ENCODE measurements at places on chromosomes 2 and 18.

- no peak for DNase-seq
These were observed 45.1 kb downstream of the PROC start for GRCh38 chr2:127463155-127463991.

GRCh38 chr2:78418021-78418420 lies 607.5 kb upstream of the REG3G start:
- no peak for DNase-seq

GRCh38 chr18:64175432-64175831 lies 26.5 kb upstream of the LINC00305 start:
- no peak for DNase-seq

DNA sequence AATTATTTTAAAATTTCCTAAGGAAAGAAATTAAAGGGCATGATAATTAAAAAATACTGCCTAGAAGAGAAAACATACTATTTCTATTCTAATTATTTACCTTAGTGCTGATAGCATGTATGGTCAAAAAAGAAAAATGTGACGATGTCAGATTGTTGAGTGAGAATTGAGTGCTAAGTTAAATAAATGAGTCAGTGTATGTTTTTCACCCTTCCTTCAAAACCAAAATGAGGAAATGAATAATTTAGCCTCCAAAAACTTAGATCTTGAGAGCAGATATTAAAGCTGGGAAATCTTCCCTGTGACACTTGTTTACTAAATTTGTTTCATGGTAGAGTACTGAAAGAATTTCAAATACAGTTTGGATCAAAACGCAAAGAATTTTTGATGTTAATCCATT lies 58.6 kb upstream of the NYAP2 start:
- no peak for DNase-seq

GRCh38 chr2:201118961-201119854 lies 3.2 kb downstream of the CFLAR start:
- DNase-seq, result peak; percentile 58

DNA sequence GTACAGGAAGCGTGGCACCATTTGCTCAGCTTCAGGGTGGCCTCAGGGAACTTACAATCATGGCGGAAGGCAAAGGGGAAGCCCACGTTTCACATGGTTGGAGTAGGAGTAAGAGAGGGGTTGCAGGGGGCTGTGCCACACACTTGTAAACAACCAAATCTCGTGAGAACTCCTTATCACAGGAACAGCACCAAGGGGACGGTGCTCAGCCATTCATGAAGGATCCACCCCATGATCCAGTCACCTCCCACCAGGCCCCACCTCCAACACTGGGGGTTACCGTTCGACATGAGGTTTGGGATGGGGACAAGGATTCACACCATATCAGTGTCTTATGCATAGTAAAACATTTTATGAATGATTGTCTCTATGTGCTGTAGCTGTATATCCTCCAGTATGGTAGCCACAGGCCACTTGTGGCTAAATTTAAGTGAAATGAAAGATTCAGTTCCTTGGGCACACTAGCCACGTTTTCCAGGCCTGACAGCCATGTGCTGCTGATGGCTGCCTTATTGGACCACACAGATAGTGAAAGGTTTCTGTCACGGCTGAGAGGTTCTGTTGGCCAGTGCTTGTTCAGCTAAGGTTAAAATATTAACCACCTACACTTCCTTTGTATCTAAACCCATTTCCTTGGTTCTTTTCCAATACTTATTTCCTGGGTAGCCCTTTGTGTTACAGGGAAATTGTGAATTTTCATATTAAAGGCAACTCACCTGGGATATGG lies 77.3 kb downstream of the AGAP1 start:
- no peak for DNase-seq

DNA sequence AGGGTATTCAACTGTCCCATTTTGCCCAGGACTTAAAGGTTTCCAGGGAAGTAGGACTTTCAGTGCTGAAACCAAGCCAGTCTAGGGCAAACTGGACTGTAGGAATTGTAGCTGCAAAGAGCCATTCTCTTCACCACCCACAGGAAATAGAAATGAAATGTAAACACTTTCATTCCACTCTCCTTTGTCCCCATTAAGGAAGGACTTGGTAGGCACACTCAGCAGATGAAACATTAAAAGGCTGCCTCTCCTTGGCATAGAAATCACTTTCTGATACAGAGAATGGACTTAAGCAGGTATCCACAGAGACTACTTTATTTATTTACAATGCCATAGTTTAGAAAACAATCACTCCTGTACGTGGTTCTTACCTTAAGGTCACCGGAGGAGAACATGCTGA lies 102.9 kb upstream of the CCDC195 start:
- DNase-seq, result peak; percentile 71

DNA sequence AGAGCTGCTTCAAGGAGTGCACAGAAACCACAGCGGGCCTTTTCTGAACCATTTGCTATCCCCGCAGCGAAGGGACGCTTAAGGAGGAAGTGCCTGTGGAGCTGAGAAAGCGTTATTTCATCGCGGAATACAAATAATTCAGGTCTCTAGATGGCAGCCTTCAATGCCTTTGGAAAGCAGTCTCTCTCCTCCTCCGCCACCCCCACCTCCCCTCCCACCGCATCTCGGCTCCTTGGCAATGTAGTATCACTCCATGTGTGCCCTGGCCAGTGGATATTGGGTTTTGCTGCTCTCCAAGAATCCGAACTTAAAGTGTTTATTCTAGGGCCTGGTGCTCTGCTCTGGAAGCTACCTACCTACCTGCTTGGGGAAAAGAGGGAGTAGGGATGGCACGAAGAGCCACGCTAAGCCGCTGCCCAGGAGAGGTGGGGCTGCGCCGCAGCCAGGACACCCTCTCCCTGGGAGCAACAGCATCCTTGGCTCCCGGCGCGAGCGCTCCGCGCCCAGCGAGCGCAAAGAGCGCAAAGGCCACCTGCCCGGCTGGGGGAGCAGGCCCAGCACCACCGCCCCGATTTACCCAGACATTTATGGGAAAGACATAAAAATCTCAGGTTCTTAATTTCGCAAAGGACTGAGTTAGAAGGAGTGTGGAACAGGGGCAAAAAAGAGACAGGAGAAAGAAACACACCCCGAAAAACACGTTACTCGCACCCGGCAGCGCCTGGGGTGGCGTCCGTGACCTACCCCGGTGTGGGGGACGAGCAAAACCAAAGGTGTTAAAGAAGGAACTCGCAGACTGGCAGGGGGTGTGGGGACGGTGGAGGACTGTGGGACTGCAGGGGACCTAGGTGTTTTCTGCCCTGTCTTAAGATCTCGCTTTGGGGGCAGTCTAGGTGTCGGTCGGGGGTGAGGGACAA lies 1.0 kb downstream of the SPHKAP start:
- DNase-seq, result peak; percentile 92

DNA sequence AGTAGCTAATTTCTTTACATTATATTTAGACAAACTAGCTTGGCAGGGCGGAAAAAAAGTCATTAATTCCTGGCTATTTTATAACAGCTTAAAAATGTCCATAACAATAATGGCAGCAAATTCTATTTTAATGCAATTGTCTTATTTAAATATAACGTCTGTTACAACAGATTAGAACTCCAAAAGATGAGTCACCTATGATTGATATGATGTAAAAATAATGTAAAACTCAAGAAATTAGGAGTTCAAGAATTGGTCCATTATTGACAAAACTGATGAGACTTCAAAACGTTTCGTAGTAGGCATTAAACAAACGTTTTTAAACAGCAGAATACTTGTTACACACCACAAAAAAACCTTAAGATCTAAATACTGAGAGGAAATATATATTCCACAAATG lies 2.7 kb downstream of the XPO1 start:
- no peak for DNase-seq

DNA sequence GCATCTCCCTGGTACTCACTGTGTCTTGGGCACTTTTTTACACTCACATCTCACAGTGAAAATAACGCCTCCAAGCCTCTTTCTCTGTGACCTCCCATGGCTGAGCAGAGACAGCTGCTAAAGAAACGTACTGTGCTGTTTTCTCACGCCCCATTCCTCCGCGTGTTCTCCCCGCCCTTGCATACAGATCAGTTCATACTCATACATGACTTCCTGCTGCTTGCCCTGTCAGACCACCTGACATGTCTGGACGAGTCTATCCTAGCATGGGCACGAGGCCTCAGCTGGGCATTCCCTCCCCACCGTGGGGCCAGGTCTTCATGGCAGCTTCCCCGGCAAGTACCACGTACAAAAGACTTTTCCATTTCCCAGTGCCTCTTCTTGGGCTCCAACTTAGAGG lies 21.2 kb upstream of the IL1A start:
- no peak for DNase-seq

DNA sequence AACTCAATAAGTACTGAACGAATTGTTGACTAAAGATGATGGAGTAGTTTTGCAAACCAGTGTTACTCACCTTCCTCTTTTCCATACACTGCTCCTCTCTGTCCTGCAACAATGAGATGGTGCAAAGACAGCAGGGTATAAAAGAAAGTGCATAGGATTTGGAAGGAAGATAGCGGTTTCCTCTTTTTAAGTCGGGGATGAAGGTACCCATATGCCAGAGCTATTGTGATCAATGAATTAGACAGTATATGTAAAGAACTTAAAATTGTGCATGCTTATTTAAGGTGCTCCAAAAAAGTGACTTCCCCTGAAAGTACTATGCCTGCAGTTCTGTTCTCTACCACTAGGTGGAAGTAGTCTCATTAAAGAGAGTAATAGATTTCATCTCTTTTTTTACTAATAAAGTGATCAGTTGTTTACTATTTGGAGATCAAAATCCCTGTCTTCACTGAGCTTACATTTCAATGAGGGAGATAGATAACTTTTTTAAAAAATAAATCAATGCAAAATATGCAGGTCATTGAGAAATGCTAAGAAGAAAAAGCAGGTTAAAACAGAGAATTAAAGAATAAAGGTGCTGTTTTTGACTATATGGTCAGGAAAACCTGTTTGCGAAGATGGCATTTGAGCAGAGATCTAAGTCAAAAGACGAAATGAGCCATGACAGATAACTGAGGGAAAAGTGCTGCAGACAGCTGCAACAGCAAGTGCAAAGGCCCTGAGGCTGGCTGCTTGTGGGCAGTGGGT lies 339.7 kb upstream of the SLC14A2 start:
- peak; percentile 3 for DNase-seq

DNA sequence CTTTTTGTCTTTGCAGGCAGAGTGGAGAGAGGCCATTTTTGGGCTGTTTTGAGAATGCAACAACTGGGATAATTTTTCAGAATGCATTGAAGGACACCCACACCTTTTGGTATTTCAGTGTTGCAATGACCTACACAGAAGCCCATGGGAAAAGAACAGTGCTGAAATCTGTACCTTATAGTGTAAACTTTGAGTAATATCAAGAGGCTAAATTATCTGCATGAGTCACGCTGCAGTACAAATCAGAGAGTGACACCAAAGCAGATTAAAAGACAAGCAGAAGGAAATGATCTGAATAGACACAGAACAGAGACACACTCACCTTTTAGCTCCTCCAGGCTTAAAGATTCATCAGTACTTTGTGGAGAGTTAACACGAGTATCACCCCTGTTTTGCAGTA lies 265.3 kb downstream of the PAX3 start:
- DNase-seq, result no peak

DNA sequence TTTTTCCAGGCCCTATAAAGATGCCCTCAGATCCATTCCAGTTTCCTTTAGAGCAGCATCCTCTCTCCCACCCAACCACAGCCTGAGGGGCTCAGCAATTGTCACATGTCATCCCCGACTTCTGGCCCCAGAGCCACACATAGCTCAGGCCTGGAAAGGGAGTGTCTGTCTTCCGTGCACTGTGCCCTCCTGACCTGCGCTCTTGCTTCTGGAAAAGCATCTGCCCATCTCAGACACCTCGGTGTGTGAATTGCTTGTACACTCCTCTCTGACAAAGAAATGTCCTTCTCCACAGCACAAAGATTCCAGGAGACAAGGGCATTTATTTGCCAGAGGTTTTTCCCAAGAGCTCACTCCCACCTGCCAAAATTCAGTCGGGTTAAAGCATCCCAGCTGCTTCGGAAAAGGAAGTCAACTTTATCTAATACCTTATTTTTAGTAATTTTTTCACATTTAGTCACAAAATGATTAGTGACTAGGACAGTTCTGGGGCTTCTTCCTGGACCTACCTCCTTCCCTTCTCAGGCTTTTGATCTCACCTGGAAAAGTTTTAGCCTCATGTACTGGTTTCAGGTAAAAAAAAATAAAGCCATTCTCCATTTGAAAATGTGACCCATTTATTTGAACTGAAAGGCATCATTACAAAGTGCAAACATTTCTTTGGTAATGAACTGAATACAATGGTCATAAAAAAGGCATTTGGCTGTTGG lies 112.9 kb downstream of the PXDN start:
- peak; percentile 27 for DNase-seq

DNA sequence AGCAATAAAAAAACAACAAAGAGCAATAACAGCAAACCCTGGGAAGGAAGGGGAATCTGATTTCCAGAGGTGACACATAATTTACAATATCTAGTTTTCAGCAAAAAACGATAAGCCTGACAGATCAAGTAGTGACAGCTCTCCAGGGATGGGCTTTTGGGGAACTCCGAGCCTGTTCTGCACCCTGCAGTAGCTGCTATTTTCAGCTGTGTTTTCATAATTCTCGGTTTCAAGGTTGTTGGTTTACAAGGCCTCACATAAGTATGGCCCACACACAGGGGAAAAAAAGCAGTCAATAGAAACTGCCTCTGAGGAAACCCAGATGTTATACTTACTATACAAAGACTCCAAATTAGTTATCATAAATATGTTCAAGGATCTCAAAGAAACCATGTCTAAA lies 67.7 kb upstream of the CTLA4 start:
- DNase-seq, result no peak

GRCh38 chr2:42787424-42787787 lies 5.0 kb downstream of the HAAO start:
- DNase-seq, result no peak

DNA sequence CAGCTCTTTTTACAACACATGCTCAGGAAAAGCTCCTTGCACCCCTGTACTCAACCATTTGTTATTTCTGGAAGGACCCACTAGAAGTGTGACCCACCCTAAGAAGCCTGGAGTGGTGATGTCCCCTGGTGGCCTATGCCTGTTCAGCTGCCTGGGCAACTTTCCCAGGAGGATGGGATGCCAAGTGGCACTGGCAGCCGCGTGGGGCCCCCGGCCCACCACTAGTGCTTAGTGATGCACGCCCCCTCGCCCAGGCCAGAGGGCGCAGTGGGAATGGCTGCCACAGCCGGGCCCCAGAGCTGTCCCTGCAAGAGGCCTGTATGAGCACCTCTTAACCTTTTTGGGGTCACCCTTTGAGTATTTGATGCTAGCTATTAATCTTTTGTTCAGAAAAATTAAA lies 18.1 kb downstream of the IMPA2 start:
- DNase-seq, result no peak

GRCh38 chr2:167157523-167157922 lies 269.2 kb downstream of the XIRP2 start:
- DNase-seq, result no peak

GRCh38 chr2:204279819-204280218 lies 265.5 kb upstream of the PARD3B start:
- DNase-seq, result no peak

DNA sequence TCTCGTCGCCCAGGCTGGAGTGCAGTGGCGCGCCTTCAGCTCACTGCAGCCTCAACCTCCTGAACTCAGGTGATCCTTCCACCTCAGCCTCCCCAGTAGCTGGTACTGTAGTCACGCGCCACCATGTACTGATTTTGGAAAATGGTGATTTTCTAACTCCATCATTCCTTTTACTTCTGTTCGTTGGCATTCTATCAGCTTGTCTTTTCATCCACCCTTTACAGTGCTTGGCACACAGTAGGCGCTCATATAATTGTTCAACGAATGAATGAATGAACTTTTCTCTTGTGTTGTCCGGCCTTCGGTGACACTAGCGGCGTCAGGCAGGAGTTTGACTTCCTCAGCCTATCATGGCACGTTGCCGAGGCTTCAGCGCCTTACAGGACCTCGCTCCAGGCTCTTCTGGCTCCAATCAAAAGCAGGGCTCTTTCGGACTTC lies 373 bp upstream of the MTHFD2 start:
- DNase-seq, result no peak

All from NCI-H345 (cell line).